ENCODE measurements at places on chromosomes 7 and 10.

DNA sequence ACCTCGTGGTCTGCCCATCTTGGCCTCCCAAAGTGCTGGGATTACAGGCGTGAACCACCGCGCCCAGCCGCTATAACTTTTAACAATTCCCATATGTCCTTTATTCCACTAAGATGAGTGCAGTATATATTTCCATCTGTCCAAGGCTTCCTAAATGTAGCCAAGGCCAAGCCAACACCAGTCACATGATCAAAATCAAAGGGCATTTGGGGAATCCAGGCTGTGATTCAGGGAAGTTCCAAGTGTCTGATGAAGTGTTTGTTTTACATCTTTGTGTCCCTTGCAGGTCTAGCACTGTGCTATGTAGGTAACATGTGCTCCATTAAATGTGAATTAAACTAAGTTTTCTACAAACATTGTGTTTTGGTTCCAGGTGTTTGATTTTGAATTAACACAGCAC lies 20.8 kb downstream of the AKR1E2 start:
- DNase-seq = no peak

DNA sequence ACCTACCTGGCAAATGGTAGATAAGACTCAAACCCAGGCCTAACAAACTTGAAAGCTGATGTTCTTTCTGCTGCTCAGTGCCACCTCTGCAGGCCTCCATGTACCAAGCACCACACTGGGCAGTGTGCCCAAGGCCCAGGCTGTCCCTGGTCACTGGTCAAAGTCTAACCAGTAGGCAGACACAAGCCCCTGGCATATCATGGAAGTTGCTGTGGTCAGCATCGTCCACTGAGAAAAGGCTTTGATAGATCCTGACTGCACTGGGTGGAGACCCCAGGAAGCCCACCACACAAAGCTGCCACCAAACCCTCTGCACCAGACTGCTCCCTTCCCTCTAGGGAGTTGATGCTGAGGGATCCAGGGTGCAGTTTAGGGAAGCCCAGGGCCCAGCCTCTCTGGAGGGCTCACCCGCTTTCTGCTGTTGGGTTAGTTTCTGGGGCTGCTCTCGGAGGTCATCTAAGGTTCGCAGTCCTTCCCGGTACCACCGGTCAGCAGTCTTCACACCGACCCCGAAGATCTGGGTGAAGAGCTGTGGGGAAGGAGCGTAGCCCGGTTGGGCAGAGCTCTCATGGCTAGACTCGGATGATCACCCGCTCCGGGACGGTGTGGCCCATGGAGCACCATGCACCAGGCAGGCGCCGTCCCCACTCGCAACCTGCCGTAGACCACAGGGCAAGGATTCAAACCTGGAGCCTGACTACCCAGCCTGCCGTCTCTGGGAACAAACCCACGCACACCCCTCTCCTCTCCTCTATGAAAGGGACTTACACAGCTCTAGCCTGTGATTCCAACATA lies 6.0 kb downstream of the POLM start:
- no peak for DNase-seq

- no peak for DNase-seq
These were observed 570.0 kb downstream of the LRMDA start for GRCh38 chr10:76001461-76001860.

DNA sequence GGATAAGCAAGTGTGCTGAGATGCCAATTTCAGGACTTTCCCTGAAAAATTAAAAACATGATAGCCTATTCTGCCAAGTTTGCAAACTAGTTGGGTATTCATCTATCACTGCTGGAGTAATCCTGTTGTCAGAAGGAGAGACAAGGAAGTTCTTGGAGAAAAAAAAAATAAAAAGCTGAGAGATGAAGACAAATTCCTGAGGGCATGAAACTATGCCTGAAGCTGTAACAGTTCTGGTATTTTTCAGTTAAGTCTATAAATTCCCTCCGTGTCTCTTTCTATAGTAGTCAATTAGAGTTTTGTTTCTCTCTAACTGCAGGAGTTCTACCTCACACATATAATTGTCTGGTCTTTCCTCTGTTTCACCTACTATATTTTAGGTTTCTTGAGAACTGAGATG lies 95.7 kb downstream of the DGKB start:
- DNase-seq = no peak

DNA sequence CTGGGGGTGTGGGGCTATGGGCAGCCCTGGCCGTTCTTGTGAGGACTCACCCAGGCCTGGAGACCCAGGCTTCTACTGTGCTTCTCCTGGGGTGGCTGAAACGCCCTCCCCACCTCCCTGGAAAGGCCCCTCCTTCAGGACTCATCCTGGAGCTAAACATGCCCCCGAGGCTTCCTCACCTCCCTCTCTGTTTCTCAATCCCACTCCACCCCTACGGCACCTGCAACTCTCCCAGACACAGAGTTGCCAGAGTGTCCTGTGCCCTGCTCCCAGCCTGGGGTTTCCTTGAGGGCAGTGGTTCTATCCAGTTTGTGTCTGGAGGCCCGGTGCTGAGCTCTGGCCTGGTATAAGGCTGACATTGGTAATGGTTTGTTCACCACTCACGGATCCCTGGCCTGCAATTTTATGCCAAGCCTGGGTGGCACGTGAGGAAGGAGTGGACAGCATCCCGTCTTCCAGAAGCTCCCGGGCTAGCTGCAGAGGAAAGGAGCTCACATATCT lies 68.0 kb downstream of the GRID1 start:
- no peak for DNase-seq

GRCh38 chr7:1359051-1359400 lies 100.2 kb downstream of the MICALL2 start:
- no peak for DNase-seq

DNA sequence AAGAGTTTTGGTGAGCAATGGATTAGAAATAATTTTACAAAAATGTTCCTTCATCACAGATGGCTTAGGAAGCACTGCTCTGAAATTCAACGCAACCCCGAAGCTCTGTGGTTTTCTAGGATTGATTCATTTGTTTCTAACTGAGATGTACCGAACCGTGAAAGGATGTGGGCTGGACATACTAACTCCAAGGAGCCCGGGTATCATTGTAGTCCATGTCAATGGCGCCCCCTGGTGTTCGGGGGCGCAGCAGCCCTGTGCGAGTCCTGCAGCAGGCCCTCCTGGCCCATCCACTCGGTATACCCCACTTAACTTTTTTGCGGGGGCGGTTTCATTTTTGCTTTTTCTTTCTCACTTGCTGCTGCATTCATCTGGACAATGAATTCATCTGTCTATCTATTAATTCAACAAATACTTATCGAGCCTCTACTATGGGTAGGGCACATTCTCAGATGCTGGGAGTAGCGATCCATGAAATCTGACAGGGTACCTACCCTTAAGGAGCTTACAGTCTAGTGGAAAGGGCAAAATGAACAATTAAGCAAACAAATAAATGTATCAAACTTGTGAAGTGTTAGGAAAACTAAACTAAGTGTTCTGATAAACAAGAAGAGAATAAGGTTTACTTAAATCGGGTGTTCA lies 25.2 kb upstream of the ITPRID1 start:
- DNase-seq = peak; percentile 59

- no peak for DNase-seq
These were observed 266.9 kb downstream of the ABCA13 start for GRCh38 chr7:48438206-48438605.

GRCh38 chr7:134359787-134360432 lies 43.2 kb upstream of the SLC35B4 start:
- DNase-seq = no peak

- DNase-seq = no peak
These were observed 51.1 kb downstream of the LMTK2 start for GRCh38 chr7:98157761-98158160.

DNA sequence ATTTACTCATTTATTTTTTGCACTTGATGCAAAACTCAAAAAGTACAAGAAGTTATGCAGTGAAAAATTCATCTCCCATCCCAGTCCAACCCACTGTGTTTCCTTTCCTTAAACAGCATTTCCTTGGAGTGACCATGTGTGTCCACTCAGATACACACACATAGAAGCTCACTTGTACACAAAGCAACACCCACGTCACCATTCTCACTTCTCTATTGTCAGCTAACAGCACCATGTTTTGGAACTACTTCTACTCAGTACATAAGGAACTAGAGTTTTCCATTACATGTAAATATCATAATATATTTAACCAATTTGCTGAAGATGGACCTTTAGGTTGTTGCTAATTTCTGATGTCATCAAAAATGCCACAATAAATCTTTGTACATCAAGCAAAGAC lies 167.6 kb downstream of the GRID1 start:
- no peak for DNase-seq

DNA sequence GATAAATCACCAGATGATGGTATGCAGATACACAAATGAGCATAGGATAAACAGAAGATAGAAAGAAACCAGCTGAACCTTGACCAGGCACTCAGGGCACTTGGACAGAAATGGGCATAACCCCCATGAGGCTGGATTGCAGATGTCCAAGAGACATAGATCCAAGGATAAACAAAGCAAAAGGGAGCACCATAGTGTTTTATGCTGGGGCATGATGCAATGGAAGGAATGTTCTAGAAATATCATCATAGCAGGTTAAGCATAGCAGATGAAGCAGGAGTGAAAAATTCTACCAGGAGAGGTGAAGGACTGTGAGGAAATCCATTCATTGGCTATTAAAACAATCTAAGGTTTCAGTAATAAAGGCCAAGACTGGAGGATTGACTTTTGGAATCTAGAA lies 70.5 kb upstream of the TES start:
- DNase-seq = no peak

DNA sequence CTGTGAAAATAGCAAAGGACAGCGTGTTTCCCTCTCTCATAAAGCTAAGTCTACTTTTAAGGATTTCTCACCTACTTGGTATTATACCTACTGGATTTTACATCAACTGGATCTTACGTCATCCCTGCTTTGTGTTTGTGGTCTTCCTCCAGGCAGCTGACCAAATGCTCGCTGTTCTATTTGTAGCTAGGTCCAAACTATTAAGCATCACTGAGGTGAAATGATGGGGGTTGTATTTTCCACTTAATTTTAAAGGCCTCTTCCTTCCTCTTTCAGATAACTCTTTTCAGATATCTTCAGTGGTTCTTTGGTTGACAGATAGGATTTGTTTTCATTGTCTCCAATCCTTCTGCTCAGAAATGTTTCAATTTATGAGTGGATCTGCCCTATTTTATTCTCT lies 169.7 kb downstream of the RNLS start:
- no peak for DNase-seq

DNA sequence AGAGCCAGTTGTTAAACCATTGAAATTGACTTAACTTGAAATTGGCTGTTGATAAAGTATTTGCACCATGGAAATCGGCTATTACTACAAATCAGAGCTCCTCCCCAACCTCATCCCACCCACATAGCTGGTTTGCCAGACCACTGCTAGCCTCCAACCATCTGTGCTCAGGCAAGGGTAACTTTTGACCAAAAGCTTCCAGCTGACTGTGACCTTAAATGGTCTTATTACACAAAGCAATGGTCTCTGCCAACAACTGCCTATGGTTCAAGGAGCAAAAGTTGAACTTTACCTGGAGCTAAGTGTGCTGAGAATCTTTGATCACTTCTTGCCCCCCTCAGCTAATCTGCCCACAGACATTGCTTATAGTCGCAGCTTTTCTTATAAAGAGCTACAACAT lies 48.5 kb upstream of the ADRB1 start:
- peak; percentile 11 for DNase-seq

DNA sequence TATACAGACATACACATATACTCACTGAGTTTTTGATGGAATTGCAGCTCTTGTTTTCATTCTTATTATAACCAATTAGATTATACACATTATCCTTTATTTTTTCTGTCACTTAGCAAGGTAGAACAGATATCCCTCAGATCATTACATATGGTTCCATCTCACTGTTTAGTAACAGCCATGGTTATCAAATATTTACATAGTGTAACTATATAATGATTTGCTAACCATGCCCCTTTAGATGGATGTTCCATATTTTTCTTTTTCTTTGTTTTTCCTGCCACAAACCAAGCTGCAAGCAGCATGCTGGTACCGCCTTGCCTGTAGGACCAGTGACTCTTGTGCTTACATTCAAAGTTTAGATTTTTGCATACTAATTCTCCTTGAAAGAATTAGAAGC lies 163.4 kb upstream of the NFE2L3 start:
- no peak for DNase-seq

DNA sequence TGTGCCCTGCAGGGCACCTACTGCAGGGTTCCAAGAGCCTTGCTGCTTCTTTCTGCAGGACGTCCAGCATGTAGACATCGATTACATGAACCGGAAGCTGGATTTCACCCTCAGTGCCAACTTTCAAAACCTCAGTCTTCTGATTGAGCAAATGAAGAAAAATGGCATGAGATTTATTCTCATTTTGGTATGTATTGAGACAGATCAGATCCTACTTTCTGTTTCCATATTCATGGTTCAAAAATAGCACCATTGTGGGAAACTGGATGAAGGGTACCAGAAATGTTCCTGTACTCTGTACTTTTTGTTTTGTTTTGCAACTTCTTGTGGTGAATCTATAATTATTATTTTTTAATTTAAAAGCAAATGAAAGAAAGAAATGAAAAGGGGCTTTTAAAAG lies 64.1 kb downstream of the MGAM2 start:
- DNase-seq = no peak

GRCh38 chr7:23246555-23246954 lies at the start of gene GPNMB:
Gene GPNMB, plus strand, starts transcription at chr7:23246775. Its CDS starts 83 bp downstream, at chr7:23246858.
- peak; percentile 12 for DNase-seq

GRCh38 chr7:36677769-36678437 lies 46.4 kb downstream of the AOAH start:
- no peak for DNase-seq

GRCh38 chr7:104857458-104858425 lies 156.3 kb upstream of the KMT2E start:
- no peak for DNase-seq

DNA sequence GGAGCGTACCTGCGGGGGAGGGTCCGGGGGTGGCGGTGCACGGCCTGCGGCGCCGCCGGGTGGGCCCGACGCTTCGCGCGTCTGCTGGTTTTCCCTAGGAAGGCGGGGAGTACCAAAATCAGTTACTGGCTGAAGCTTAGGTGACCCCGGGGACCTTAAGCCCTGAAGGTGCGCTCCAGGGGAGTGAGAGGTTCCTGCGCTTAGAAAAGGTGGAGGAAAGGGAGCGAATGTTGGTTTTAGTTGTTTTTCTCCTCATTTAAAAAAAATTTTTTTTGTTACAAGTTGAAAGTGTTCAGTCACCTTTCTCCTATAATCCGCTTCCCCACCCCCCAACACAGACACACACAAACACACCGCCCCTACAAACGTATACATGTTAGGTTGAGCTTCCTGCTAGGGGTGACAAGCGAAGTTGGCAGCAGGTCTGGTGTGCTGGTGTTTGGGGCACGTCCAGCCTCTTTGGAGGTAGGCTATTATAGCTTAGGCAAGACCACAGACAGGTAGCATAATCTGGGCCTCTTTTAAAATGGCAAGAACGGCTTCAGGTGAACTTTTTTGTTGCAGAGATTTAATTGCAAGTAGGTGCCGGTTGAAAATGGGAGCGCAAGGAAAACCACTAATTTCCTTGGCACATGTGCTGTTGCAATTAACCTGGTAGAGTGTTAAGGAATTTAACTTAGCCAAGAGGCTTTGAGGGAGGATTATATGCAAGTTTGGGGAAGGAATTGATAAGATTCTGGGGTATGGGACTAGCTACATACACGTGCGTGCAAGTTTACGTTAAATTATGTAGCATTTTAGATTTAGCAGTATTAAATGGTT lies 945 bp downstream of the ADD3 start:
- DNase-seq = no peak

GRCh38 chr10:5188358-5188757 lies 3.4 kb upstream of the AKR1C8 start:
- no peak for DNase-seq
